ENCODE measurements at places on chromosomes 6 and 20.

DNA sequence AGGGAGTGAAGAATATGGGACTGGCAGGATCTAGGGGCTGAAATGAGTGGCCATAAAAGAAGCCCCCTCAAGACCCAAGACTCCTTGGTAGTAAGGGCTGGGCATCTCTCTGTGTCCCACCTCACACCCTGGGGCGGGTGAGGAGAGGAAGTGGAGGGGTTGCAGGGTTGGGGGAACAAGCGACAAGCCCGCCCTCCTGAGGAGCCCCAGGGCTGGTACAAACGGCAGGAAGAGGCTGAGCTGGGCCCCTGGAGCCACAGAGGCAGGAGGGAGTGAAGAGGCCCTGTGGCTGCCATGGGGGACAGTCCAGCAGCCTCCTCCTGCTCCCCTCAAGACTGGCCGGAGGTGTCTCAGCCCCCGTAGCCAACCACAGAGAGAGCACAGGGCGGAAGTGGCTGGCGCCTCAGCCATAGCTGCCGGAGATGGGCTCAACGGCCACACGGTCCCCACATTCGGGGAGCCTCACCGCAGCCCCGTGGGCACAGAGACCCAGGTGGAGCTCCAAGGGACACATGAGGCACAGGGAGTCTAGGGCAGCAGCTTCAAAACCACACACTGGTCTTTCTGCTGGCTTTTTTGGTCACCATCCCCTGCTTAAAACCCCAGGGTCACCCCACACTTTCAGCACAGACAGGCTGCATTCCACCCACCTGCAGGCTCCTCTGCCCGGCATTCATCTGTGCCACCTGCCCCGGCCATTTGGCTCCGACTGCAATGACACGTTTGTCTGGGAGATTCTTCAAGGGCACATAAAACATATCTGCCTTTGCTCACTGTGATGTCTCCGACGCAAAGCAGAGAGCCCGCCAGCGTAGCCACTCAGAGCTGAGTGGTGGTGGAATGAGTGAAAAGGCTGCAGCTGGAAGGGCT is 524 bp downstream of the C20orf203 start:
- DNase-seq, result peak; percentile 38

DNA sequence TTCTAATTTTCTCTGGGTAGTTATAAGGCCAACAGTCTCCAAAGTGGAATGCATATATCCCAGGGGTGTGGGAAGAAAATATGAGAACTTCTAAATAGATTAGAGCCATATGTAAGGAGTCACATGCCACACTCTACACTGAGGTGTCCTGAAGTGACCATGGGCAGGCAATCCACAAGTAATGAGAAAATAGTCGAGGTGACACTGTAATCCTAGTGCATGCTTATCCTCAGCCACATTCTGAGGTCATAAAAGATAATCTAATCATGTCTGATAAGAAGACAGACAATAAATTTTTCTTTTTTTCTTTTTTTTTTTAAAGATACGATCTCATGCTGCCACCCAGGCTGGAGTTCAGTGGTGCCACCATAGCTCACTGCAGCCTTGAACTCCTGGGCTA is 62.2 kb downstream of the CD164 start:
- no peak for DNase-seq

DNA sequence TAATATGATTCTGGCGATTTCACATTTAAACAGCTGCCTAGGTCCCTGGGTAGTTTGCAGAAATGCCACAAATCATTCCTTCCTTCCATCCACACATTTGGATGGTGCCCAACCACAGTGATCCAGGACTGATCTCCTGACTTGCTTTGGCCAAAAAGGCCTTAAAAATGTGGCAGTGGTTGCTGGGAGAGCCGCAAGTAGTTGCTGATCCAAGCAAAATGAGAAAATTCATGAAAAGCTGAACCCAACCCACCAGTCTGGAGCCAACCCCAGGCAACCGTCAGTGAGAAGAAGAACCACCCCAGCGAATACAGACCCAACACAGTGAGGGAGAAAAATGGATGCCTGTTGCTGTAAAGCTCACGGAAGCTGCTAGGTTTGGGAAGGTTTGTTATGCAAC is 25.1 kb downstream of the RALGAPA2 start:
- DNase-seq, result no peak

DNA sequence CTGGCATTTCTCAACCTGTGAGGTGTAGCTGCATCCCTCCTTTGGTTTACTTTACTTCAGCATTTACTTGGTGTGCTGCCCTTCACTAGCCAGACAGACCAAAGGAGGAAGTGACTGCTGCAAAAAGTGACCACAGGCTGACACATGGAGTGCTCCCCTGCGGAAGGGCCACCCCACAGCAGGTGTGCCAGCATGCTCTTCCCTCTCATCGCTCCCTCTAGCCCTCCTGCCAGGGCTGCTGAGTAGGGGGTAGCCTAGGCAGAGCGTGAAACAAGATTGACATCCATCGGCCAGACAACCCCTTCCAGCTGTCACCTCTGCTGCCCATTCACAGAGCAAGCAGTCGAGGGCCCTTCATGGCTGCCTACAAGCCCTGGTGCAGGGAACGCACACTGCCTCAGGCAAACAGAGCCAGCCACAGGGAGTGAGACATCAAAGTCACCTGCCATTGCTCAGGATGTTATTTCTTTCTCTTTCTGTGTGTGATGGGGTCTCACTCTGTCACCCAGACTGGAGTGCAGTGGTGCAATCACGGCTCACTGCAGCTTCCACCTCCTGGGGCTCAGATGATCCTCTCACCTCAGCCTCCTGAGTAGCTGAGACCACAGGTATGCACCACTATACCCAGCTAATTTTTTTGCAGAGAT is 102.0 kb upstream of the RPS6KA2 start:
- no peak for DNase-seq

DNA sequence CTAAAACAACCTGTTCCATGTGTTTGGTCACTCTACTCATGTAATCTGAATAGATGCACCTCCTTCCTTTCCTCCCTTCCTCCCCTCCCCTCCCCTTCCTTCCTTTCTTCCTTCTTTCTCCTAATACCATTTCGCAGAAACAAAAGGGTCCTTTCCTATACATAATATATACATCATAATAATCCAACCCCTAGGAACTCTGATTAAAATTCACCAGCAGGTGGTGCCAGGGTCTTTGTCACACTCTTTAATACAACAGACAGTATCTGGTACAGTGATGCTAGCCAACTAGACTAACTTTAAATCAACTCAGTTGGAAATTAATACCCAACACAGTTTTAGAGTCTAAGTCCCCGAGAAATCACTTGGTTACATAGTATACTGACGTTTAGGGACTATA is 181.2 kb upstream of the SHLD1 start:
- peak; percentile 17 for DNase-seq

DNA sequence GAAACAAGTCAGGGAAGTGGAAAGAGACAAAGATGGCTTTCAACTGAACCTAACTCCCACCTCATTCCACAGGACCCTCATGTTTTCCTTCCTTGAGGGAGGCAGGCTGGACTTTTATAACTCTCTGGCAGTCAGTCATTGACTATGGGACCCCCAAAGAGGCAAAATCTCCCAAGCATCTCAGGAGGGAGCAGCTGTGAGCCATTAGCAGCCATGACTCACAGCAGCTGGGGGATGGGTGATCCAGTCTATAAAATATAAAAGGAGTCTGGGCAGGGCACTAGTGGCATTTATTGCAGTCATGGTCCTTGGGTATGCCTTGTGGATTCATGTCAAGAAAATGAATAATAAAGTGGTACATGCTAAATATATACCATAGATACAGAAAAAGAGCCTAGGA is 387.0 kb upstream of the CHD6 start:
- no peak for DNase-seq

DNA sequence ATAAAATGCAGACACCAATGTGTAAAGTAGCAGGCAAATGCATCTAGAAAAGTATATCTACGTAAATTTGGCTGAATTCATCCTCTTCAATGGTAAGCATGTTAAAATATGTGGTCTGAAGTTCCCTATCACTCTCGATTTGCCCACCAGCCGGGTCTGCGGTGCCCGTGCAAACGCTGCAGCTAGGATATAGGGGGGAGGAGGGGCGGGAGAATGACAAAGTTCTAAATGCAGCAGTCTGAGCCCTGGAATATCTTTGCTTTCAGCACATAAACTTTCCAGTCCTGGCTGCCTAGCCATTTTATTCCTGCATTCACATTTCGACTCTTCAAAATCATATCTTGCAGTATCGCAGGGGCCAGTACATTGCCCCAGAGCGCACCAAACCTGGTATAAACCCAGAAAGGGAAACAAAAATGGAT is 708 bp downstream of the NRN1 start:
- DNase-seq, result no peak

DNA sequence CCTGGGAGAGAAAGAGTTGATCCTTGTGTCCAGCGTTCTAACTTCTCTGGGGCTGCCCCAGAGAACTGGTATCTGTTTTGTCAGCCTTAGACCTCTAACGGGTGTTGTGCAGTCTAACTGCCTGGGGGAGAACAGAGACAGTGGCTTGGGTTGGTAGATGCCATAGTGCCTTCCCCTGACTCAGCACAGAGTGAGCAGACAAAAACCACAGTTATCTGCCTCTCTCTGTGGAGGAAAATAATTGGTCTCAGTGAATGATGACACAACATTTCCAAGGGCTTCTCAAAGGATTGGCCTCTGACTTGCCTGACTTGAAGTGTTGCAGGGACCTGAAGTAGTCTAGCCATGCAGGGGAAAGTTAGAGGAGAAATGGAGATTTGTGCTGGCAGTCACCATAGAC is 226.2 kb upstream of the MAN1A1 start:
- DNase-seq, result no peak

GRCh38 chr20:3014662-3015061 is 28.8 kb upstream of the GNRH2 start:
- no peak for DNase-seq

DNA sequence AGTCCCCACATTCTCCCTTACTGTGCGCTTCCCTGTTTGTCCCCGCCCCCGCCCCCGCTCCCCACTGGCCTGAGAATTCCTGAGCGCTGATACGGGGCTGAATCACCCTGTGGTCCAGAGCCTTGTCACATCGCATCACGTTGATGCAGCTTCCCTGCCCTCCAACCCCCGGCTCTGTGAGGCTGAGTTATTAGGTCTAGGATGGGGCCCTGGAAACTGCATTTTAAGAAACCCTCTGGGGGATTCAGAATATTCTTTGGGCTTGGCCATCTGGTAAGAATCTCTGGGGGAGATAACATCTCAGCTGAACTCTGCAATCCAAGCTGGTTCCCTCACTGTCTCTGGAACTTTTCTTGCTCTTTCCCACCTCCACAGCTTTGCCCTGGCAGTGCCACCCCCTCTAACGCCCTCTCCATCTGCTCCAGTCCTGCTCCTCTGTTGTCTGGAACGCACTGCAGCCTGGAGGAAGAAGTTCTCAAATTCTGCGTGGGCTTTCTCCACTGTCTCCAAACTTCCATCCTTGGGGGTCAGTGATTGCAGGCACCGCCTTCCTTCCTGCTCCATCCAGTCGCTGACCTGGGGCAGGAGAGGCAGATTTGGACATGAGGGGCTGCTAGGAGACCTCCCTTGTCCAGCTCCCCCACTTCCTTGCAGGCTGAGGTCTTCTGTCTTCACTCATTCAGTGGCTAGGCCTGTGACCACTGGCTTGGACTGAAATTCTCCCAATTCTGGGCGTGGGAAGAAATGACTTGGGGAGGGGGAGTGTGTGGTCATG is 42.6 kb downstream of the KIAA1755 start:
- DNase-seq, result no peak

DNA sequence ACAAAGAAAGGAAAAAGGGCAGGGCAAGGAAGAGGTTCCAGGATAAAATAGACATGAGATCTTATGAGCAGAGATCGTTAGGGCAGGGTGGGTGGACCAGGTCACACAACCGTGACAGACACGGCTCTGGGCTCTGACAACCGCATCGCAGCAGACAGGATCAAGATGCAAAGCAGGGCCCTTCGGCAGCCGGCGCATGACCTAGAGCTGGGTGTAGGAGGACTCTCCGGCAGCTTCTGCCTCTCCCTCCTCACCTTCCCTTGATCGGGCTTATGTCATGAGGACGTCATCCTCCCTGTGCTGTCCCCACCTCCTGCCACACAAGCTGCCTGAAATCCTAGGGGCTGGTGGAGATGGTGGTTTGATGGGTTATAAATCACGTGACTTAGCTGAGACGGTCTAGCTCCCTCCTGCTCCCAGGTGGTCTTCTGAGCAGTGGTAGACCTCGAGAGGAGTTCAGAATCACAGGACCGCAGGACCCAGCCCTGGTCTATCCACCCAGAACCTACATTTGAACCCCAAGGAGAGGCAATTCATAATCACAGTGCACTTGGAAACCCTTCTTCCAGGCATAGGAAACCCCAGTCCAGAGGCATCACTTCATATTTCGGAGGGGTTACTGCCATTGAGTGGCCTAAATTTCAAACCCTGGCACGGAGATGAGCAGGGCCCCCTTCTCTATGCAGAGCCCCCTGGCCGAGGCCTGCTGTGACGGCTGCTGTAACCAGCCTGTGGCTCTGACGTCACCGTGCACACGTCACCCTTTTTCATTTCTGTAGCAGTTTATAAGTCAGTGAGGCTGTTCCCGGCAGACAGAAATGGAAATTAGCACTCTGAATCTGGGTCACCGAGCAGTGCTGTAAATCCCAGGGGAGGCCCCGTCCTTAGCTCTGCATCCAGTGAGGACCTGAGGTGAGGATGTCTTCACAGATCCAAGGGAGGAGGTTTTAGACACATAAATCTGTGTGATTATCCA is 8.7 kb upstream of the CCR6 start:
- peak; percentile 54 for DNase-seq

DNA sequence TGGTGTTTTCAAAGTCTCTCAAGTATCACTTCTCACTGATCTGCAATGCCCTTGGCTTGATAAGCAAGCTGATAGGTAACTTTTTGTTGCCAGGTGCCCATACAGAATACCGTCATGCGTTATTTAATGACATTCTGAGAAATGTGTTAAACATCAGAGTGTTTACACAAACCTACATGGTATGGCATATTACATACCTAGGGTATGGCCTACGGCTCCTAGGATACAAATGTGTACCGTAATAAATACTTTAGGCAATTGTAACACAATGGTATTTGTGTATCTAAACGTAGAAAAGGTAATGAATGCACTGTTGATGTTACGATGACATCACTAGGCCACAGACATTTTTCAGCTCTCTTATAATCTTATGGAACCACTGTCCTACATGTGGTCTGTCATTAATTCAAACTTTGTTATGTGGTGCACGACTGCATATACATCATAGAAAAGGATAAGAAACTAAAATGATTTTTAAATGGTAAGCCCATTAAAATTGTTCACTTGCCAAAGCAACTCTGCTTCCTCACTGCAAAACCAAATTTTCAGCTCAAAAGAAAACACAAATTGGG is 35.7 kb downstream of the CSNK2A1 start:
- DNase-seq, result no peak

DNA sequence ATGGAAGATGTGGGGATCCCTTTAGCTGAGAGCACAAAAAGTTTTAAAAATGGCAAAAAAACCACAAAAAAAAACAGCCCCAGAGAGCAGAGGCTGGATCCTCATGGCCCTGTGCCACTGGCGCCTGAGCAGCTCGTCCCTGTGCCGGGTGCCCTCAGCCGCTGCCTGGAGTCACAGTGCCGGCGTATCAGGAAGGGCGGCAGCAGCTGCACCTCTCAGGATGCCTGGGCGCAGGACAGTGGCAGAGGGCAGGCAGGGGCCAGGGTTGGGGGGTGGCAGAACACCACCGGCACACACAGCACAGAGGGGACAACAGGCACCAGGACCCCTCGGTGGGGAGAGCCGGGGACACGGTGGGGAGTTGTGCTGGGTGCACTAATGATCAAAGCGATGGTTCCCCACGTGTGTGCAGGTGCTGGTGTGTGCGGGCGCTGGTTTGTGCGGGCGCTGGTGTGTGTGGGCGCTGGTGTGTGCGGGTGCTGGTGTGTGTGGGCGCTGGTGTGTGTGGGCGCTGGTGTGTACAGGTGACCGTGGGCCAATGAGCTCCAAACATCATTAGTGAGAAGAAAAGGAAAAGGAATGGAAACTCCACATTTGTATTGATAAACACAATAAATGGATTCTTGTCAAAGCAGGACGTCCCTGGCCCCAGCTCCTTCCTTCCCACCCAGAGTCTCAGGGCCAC is 1.5 kb upstream of the FRMD1 start:
- no peak for DNase-seq

All from T-cell (primary cell).